ENCODE measurements at places on chromosomes 6 and 20. TPM values are rescaled to one million over a fixed set of nuclear protein-coding genes. Genes with fewer than 3 reads are reported as not detected.

ASXL1 gene
- total RNA-seq = 29.3 TPM

OPRL1 gene
- total RNA-seq = 2.6 TPM

PRSS16 gene
- not detected for total RNA-seq

BPIFA1 gene
- not detected for total RNA-seq

SLC26A8 gene
- not detected for total RNA-seq

OLIG3 gene
- total RNA-seq = not detected

C20orf204 gene
- 0.26 TPM for total RNA-seq

Measured in fibroblast of lung (primary cell).